ENCODE measurements at places on chromosomes 16 and 17.

GRCh38 chr16:21645261-21645721 lies 7.1 kb downstream of the IGSF6 start:
- DNase-seq, result no peak

DNA sequence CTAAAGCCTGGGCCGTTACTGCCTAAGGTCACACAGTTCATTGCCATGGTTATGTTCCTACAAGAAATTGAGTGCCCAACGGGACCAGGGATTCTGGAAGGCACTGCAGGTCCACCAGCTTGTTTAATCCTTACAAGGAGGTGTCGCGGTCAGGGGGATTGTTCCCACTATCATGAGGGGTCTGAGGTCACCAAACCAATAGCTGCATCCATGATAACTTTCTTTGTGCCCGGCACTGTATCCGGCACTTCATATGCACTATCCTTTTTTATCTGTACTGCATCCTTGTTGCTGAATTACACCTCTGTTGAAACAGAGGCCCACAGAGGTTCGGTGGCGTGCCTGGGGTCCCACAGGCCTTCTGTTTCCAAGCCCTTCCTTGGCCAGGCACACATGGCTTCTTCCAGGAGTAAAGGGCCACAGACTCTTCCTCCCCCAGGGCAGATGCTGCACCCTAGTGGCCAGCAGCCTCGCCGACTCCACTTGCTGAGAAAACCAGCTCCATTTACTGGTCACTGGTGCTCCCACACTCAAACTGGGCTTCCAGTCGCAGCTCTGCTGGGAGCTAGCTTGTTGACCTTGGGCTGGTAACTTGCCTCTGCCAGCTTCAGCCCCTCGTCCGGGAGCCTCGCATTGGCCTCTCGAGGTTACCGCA lies 82.0 kb upstream of the PLCG2 start:
- peak; percentile 47 for DNase-seq

GRCh38 chr16:22691335-22691734 lies 122.6 kb upstream of the HS3ST2 start:
- DNase-seq, result no peak

DNA sequence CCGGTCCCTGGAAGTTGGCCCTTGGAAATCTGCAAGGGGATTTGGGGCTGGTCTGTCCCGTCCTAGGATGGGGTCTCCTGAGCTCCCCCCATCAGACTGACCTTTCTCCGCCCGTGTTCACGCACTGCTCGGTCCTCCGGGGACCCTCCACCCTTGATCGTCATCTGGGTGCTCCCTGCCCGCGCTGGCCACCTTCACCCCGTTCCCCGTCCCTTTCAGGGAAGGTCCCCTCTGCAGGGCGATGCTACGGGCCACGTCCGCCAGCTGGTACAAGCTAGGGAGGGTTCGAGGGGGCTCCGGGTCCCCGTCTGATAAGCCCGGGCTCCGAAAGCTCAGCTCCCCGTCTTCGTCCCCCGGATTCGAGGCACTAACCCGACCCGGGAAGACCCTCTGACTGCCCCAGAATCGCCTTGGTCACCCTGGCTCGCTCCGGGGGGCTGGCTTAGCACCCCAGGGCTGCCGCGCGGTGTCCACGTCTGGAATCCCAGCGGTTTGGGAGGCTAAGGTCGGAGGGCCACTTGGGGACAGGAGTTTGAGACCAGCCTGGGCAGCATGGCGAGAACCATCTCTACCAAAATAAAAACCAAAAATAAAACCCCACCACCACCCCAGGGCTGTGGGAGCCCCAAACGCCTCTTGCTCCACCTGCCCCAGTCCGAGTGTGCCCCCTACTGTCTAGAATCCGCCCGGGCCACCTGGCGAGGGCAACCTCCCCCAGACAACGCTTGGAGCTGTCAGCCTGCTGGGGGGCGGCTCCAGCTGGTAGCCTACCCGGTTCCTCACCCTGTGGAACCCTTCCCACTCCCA lies 1.1 kb upstream of the SLC43A2 start:
- DNase-seq, result no peak

- no peak for DNase-seq
Observed at GRCh38 chr16:54490112-54490488, 203.5 kb upstream of the IRX3 start.

GRCh38 chr16:89150090-89150835 lies 21.3 kb upstream of the CDH15 start:
- DNase-seq, result no peak

- no peak for DNase-seq
Observed at GRCh38 chr17:15238057-15238456, 27.1 kb downstream of the PMP22 start.

GRCh38 chr17:47967607-47968252 lies 3.2 kb upstream of the CDK5RAP3 start:
- peak; percentile 79 for DNase-seq

DNA sequence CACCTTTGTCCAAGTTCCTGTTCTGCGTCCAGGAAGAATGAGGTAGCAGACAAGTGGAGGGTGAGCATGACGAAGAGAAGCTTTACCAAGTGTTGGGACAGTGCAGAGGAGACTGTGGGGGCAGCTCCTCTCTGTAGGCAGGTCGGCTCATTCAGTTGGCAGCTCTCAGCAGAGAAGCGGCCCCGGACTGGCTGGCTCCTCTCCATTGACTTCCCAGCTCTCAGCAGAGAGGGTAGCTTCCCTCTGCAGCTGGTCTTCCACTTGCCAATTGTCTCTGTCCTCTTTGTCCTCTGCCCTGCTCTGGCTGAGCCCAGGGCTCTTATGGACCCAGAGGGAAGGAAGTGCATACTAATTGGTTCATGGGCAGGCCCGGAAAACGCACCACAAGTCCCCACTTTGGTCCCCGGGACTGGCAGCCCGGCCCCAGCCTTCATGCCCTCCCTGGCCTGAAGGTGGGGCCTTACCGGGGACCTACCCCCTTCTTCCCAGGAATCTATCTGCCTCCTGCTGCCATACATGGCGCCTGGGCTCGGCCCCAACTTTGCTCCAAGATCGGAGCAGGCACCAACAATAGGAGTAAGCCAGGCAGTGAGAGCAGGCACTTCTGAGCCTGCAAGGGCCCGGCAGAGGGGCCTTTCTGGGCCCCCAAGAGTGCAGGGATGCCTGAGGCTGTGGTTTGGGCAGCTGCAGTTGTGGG lies 10.1 kb downstream of the KCTD5 start:
- DNase-seq, result no peak

GRCh38 chr16:59729613-59730012 lies 995.5 kb upstream of the GOT2 start:
- DNase-seq, result no peak

- DNase-seq, result no peak
Observed at GRCh38 chr17:41529491-41529915, 1.4 kb upstream of the KRT19 start.

- no peak for DNase-seq
Observed at GRCh38 chr17:2947588-2947950, 115.8 kb downstream of the OR1D5 start.

GRCh38 chr17:2872282-2872681 lies 76.0 kb downstream of the RAP1GAP2 start:
- no peak for DNase-seq

DNA sequence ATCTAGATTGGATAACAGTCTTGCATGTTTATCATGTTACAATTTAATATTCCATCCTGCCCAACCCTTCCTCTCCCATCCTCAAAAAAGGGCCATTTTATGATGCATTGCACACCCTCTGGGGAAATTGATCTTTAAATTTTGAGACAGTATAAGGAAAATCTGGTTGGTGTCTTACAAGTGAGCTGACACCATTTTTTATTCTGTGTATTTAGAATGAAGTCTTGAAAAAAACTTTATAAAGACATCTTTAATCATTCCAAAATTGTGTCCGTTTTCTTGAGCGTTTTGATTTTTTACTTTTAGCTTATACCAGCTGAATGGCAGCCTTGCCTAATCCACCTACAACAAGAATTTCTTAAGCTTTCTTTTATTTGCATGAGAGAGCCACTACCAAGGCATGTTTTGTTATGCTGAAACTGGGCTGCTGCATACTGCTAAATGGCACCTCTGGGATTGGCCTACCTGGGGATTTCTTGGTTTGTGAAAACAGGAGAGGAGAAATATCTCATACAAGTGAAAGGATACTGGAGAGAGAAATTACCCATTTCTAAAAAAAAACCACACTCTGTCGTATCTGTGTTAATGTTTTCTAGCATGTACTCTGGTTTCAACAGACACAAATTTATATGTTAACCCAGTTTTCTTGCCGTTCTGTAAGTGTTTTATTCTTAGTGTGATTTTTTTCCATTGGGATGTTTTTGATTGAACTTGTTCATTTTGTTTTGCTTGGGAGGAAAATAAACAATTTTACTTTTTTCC lies 52.2 kb downstream of the TUBD1 start:
- DNase-seq, result no peak

DNA sequence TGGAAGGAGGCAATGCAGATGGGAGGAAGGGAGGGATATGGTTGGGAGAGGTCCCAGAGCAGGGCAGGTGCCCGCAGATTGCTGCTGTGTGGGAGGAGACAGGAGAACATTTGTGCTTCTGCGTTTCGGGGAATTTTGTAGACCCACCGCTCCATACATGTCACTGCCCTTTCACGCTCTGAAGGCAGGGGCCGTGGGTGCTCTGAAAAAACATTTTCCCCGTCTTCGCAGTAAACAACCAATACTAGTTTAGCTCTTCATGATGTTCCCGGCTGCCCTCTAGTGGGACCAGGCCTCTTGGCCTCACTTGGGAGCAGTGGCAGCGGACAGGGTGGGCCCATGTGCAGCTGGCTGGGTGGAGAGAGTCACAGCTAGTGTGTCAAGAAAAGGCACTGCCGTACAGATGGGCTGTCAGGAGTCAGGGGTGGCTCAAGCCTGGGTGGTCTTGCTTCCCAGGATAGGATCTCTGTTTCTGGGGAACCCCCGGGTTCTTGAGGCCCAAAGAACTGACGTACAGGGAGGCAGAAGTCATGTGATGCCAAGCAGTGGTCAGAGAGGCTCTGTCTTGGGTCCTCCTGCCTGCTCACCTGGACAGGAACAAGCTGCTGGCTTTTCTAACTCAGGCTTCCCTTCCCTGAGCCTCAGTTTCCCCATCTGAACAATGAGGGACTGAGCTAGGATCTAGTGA lies 46.5 kb upstream of the CPNE2 start:
- peak; percentile 53 for DNase-seq

- peak; percentile 4 for DNase-seq
Observed at GRCh38 chr16:58885528-58886170, 151.5 kb upstream of the GOT2 start.

DNA sequence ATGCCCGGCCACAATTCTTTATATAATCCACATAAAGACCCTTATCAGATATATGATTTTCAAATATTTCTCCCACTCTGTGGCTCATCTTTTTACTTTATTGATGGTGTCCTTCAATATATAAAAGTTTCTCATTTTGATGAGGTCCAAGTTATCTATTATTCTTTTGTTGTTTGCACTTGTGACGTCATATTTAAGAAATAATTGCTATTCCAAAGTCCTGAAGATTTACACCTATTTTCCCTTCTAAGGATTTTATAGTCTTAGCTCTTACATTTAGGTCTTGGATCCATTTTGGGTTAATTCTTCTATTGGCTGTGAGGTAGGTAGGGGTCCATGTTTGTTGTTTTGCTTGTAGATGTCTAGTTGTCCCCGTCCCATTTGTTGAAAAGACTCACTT lies 3.0 kb upstream of the MLYCD start:
- DNase-seq, result no peak

GRCh38 chr16:51621610-51622009 lies 470.5 kb upstream of the SALL1 start:
- DNase-seq, result peak; percentile 18

DNA sequence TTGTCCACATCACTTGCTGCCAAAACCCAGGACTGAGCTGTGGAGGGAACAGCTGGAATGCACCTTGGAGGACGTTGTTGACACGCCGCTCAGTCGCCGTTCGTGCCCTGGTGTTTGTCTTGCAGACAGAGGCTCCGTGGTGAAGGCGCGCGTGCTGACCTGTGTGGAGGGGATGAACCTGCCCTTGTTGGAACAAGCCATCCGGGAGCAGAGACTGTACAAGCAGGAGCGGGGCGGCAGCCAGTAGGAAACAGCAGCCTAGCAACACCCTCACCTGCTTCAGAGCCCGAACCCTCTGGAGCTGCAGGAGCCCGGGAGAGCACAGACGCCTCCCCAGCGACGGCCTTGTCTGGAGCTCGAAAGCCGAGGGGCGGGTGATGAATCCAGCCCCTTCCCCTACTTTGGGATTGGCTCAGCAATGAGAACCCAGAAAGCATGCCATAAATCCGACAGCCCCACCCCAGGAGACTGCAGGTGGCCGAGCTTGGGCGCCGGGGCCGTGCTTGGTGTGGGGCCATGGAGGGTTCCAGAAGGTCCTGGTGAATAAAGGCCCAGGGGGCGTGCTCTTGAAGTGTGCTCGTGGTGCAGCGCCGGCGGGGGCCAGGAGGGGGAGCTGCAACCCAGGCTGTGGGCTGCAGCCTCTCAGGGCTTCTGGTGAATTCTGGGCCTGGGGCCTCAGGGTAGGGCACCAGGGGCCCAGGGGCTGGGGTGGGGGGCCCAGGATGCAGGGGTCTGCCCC lies 470 bp upstream of the CDK3 start:
- DNase-seq, result no peak

GRCh38 chr16:11495066-11495407 lies 91.7 kb downstream of the LITAF start:
- no peak for DNase-seq

DNA sequence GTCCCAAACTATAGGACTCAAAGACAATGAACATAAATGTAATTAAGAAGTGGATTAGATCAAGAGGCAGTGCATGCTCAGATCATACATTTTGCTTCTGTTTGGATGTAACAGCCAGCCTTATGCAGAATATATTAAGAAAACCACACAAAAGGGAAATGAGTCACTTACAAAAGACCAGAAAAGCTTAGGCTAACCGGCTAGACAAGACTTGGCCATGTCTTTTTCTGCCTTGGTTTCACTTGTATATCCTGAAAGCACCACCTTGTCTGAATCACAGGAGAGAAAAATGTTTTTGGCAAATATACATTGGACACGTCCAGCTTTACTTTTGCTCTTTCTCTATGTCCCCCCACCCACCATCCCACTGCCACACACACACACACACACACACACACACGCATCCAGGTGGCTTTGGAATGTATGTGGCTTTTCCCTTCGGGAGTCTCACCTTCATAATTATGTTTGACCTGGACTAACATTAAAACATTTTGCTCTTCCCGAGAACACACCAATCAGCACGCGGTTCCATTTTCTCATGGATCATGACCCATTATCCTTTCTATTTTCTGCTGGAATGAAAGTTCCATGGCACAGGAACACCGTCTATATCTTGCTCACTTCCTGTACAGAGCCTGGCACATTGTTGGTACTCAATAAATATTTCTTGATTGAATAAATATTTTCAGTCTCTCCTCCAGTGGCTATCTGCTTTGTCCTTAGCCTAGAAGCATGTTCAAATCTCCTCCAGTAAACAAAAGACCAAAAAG lies 64.6 kb downstream of the CDK5R1 start:
- peak; percentile 75 for DNase-seq
